Posterior vena cava (tissue), 2 donors: ENCODE measurements at places on chromosomes 3 and 15.

DNA sequence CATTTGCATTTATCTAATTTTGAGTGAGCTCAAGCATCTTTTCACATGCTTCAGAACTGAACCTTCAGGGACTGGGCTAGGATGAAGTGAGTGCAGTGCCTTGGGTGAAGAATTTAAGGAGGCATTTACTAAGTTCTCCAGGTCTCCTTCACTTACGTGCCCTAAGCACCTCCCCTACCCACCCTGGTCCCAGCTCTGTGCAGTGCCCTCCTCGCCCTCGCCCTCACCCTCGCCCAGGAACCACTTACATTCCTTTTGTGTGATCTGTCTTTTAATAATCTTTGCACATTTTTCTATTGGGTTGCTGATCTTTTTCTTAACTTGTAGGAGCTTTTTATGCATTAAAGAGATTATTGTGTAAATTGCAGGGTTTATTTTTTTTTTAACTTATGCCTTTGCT, 322.6 kb downstream of the THSD4 start:
- DNase-seq: no peak

GRCh38 chr15:29548006-29548405, 274.3 kb downstream of the TJP1 start:
- DNase-seq: no peak

DNA sequence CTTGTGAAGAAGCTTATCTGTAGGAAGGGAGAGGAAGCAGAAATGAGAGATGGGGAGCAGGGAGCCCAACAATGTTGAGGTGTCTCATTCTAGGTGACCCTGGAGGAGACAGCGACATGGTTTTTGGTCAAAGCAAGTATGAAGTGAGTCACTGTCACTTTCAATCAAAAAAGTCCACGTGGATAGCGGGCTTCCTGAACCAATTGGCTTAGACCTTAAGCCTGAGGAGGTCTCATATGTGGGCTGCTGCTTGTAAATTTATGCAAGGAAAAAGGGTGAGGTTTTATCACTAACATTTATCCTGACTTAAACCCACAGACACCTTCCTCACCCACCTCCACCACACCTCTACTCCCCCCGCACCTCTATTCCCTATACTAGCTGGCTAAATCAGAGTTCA, 22.7 kb downstream of the CLDN11 start:
- DNase-seq: no peak

GRCh38 chr3:7745711-7746110, 755.9 kb upstream of the LMCD1 start:
- DNase-seq: no peak

GRCh38 chr15:94582368-94582767, 351.0 kb downstream of the MCTP2 start:
- no peak for DNase-seq

- no peak for DNase-seq
Measured at GRCh38 chr3:108407886-108408285, 102.5 kb downstream of the MYH15 start.

DNA sequence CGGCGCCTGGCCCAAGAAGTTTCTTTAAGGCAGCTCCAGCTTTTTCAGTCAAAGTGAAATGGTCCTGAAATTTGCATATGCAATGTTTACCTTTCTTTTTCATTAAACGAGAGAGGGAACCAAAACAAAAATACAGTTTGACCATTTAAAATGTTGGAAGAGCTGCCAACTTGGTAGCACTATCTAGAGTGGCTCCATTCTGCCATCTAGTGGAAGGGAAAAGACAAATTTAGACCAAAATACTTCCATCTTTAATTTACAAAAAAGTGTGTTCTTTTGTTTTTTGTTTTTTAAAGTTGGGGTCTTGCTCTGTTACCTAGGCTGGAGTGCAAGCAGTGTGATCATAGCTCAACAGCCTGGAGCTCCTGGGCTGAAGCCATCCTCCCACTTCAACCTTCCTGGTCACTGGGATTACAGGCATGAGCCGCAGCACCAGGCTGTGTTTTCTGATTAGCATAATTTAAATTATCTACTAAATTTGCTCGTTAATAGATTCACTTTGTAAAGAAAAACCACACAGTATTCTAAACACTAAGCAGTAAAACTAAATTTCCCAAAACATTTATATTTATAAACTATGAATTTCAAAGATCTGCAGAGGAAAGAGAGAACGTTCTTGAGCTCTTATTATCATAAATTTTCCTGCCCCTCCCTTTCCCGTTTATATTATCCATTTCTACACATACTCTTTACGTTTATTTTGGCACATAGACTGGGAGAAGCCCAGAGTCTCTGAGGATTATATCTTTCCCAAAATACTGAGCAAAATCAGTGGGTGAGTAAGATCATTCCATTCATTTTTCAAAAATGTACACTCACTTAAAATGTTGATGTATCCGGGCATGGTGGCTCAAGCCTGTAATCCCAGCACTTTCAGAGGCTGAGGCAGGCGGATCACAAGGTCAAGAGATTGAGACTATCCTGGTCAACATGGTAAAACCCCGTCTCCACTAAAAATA, 15.4 kb upstream of the RFC4 start:
- DNase-seq: no peak

DNA sequence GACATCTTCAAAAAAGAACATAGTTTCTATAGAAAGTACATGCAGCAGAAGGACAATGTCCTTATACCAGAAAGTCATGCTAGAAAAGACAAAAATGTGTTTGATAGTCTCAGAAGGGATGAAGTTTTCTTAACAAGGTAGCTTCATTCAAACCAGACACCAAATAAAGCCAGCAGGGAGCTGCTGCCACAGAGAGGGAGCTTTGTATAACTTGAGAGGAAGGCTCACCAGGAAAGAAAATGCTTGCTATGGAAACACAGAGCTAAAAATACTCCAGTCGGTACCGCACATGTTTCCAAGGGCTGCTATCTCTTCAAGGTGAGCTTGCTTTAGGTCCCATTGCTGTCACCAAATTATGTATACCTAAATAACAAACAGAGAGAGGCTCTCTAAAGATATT, 1074.8 kb upstream of the ALCAM start:
- no peak for DNase-seq

DNA sequence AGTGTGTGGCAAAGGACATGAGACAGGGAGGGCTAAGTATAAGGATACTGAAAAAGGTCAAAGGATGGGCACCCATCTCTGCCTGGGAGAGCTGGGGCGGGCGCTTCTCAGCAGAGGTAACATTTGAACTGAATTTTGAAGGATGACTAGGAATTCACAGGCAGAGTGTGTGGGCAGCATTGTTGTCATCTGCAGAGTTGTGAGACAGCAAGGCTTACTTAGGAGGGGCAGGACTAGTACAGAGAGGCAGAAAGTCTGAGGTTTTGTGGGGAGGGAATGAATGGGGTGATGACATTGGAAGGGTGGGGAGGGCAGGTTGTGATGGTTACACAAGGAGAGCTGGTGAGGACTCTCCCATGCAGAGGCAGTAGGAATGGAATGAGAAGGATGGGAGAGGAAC, 84.1 kb upstream of the PRR23C start:
- no peak for DNase-seq

DNA sequence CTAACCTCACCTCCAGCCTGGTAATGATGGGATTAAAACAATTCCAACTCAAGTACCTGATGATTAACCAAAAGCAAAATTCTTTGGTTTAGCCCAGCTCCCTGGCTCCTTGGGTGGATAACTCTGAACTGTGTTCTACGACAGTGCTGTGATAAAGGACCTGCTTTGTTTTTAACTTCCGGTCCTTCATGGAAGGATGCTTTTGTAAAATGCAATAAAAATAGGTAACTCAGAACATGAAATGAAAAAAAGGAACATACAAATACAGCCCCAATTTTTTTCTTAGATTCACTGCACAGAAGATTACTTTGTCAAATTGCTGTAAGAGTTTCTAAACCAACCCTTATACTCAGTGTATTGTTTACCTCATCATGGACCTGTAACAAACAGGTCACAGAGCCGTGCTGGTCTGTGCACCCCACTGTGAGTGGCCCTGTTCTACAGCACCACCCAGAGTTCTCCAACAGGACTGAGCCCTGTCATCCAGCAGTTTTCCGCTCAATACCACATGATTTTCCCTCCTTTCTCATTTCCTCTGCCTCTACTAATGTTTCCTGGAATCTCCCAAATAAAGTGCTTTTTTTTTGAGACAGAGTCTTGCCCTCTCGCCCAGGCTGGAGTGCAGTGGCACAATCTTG, 4.9 kb upstream of the PCYT1A start:
- DNase-seq: no peak

DNA sequence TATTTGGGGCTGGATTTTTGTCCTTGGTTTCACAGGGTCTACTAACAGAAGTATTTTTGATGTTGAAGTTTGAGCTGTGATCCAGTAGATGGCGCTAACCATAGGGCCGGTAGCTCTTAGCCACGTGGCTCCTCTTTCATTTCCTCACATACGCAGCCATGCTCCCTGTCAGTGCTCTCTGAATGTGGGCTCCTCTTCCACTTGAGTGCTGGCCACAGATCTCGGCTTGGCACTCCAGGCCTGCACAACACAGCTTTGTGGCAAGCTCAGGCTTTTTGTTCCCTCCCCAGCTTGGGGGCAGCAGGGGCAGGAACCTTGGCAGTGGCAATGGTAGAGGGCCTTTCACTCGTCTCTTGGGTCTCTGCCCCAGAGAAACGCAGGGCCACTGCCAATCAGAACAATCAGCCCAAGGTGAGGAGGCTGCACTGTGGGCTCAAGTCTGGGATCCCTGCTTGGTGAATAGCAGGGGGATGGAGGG, 18.6 kb upstream of the DNAAF4 start:
- no peak for DNase-seq

- no peak for DNase-seq
Measured at GRCh38 chr15:22919171-22919570, 61.0 kb downstream of the CYFIP1 start.

GRCh38 chr15:37044915-37045648, 55.3 kb downstream of the MEIS2 start:
- DNase-seq: no peak

- no peak for DNase-seq
Measured at GRCh38 chr15:31385736-31386135, 59.1 kb downstream of the KLF13 start.

GRCh38 chr3:14410503-14411165, 8.2 kb downstream of the SLC6A6 start:
- peak; percentile 90 for DNase-seq

DNA sequence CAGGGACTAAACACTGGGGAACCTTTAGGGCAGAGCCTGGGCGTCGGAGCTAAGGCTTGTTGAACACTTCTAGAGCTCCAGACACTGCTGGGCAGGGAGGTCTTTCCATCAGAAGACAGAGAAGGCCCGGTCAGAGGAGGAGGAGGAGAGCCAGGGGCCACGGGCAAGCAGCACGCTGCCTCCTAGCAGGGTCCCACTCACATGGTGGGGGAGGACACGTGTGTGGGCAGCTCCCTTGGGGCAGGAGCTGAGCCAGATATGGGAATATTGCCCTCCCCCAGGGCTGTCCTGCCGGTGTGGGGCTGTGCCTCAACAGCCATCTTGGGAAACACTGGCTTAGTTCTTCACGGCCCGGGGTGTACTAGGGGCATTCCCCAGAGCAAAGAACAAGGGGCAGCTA, 89.6 kb upstream of the TLE3 start:
- no peak for DNase-seq

DNA sequence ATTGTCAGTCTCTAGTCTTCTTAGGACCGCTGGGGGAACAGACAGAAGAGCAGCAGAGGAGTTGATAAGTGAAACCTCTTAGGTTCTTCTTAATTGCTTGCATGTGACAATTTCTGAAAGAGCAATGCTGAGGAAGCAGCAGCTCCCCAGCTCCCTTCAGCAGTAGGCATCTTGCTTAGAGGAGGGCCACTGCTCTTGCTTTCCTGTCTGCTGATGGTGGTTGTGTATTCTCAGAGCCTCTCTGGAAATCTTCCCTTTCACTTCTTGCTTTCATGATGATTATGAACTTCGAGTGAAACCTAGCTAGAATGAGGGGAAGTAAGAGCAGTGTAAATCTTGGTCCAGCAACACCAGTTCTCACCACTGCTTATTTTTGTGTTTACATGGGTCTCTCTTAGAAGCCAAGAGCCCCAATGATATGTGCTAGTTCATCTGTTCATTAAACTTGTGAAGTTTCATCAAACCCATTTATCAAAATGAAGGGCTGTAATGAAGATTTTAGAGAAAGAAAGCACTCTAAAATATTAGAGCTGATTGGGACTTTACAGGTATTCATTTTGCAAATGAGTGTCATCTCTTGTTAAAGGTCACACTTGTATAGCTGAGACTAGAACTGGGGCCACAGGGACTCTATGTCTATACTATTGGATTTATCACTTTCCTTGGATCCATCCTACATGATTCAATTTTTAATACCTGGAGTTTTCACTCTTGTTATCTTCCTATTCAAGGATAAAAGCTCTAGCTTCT, 246.7 kb downstream of the LPP start:
- DNase-seq: no peak

DNA sequence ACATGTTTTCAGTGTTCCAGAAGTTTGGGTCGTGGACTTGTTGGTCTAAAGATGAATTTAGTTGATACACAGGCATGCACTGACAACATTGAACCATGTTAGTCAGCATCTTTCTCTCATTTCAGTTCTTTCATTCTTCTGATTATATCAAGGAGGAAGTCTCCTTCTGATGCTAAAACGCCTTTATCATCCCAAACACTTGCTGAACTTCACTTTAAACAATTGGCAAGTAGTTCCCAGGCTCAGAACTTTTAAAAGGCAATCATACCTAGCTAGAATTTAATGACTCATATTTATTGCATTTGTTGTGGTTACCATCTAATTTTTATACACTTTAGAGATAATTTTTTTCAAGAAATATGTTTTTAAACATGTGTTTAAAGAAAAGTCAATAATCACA, 15.9 kb downstream of the LMCD1 start:
- DNase-seq: no peak

DNA sequence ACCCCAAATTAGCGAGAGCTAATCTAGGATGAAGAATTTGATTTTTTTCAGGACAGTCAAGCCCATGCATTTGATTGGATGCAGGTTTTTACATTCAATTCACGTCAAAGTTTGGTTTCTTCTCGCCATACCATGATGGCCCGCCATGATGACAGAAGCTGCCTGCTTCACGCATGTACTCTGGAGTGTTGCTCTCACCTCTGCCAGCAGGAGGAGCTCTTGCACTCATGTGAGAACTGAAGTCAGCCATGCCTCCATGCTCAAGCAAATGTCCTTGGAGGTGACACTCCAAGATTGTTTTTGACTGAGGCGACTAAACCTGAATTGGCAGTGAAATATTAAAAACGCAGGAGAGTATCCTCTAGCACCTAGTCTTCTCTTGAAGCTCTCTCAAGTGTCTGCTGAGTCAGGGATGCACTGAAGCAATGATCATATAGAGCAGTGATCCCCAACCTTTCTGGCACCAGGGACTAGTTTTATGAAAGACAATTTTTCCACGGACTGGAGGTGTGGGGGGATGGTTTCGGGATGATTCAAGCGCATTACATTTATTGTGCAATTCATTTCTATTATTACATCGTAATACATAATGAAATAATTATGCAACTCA, 120.9 kb downstream of the SAMMSON start:
- DNase-seq: peak; percentile 89

- no peak for DNase-seq
Measured at GRCh38 chr3:16864610-16865313, 20.0 kb upstream of the PLCL2 start.

GRCh38 chr3:160950542-160950941, 154.6 kb downstream of the B3GALNT1 start:
- no peak for DNase-seq
